ENCODE measurements at places on chromosomes 16 and 17.

GRCh38 chr17:77274096-77274845 is 133.5 kb downstream of the SEC14L1 start:
- DNase-seq: no peak

DNA sequence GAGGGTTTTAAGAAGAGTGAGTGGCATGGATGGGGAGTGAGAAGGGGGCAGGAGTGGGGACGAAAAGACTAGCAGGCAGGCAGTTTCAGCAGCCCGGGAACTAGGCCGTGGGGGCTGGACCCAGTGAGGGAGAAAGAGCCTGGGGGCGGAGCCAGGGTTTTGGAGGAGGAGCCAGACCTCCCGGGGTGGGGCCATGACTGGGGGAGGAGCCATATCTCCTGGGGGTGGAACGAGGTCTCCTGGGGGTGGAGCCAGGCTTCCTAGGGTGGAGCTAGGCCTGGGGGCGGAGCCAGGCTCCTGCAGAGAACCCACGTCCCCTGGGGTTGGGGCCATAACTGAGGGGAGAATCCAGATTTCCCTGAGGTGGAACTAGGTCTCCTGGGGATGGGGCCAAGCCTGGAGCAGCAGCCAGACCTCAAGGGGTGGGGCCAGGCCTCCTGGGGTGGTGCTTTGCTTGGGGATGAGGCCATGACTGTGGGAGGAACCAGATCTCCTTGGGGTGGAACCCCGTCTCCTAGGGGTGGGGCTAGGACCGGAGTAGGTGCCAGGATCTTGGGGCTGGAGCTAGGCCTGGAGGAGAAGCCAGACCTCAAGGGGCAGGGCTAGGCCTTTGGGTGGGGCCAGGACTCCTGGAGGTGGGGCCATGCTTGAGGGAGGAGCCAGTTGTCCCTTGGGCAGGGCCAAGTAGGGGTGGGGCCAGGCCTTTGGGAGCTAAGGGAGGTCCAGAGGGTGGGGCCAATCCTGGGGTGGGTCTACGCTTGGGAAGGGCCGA is 41.7 kb upstream of the JPH3 start:
- peak; percentile 61 for DNase-seq

- no peak for DNase-seq
These were observed 73.4 kb upstream of the CREBBP start for GRCh38 chr16:3953728-3954410.

DNA sequence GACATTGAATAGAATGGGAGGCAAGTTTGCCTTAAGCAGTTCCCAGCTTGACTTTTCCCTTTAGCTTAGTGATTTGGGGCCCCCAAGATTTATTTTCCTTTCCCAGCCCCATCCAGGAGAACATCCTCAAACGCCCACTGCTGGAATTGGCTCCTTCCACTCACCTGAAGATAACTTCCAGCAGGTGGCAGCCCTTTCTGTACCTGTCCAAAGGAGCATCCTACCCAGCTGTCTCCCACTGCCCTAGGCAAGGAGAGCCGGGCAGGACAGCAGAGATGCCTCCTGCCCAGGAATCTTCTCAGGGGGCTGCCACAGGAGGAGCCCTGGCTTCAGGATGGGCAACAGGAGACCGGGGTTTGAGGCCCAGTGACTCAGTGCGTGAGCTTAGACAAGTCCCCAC is 6.4 kb downstream of the CACNG5 start:
- no peak for DNase-seq

DNA sequence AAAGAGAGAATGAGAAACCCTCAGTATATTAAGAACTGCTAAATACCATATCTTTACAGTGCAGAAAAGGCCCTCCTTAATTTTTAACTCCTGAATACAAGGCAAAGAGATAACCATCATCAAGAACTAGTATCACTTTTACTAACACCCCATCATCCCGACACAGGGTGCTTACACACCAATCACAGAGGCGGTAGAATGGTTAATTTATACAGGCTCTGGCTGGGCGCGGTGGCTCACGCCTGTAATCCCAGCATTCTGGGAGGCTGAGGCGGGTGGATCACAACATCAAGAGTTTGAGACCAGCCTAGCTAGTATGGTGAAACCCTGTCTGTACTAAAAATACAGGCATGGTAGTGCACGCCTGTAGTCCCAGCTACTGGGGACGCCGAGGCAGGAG is 4.2 kb downstream of the PSMD12 start:
- no peak for DNase-seq

DNA sequence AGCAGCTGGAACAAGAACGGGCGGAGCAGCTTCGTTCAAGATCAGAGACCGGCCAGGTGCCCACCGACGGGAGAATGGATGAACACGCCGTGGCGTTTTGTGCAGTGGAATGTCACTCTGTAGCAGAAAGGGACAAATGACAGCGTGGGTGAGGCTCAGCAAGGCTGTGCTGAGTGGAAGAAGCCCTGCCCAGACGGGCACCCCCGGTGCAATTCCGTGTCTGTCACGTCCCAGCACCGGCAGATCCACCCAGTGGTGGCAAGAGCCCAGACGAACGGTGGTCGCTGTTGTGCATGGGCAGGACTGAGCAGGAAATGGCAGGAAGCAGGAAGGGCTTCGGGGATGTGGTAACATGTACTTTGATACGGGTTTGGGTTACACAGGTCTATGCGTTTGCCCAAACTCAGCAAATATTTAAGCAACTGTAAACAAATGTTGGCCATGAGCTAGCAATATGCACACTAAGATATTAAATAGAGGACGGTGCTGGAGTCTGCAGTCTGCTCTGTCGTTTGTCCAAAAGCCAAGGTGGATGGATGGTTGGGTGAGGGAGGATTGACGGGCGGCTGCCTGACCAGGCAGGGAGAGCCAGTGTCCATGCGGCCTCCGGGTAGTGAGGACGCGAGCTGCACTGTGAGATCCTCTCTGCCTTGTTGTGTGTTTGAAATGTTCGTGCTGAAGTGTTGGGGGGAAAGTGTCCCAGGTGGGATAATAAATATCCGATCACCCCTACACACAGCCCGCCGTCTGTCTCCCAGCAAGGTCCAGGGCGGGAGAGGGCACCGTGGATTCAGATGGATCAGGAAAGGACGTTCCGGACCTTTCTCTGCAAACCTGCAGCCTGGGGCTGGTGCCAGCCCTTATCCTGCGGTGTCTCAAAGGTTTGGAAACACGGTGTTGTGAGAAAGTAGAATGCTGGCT is 48.4 kb downstream of the COX4I1 start:
- DNase-seq: no peak

DNA sequence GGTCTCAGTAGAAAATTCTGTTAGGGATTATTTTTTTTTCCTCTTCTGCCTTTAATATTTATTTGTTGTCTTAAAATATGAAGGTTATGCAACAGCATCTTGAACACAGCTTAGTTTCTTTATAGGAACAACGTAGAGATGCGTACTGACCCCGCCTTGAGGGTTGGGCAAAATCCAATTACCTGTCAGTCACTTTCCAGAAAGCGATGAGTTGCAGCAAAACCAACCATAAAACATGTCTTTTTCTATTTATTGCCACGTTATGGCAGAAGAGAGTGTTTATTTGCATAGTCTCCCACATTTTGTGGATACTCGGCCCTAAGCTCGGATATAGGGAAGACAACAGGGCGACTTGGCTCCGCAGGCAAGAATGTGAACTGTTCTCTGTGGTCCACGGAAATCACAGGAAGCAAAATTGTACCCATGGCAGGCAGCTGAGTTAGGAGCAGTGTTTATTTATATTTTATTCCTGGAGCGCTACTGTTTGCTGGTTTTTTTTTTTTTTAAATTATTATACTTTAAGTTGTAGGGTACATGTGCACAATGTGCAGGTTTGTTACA is 44.3 kb upstream of the CACNG5 start:
- DNase-seq: no peak

DNA sequence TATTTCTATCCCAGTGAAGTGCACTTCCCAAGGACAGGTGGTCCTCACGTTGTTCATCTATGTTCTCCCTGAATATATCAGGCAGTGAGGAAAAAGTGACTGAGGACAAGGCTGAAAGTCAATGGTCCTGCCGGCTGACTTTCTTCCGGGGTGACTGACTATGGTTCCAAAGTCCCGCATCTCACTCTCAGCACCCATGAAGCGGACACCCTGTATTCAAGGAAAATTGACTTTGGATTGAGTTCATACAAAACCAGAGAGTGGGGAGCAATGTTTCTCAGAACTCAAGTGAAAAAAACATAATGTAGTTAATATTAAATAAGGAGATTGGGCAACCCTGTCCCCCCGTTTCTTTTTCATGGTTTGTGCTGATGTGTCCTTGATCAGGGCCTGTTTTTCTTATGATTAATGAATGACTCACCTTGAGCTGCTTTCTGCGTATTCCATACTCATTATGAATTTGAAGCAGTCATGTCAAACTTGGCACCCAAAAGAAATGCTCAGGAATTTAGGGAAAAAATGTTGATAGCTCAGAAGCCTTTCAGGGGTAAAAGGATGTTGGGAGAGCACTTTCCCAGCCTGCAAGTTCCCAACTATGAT is 184.0 kb downstream of the CYLD start:
- no peak for DNase-seq

- peak; percentile 36 for DNase-seq
These were observed 10.9 kb downstream of the DYNC1LI2 start for GRCh38 chr16:66740533-66740932.

DNA sequence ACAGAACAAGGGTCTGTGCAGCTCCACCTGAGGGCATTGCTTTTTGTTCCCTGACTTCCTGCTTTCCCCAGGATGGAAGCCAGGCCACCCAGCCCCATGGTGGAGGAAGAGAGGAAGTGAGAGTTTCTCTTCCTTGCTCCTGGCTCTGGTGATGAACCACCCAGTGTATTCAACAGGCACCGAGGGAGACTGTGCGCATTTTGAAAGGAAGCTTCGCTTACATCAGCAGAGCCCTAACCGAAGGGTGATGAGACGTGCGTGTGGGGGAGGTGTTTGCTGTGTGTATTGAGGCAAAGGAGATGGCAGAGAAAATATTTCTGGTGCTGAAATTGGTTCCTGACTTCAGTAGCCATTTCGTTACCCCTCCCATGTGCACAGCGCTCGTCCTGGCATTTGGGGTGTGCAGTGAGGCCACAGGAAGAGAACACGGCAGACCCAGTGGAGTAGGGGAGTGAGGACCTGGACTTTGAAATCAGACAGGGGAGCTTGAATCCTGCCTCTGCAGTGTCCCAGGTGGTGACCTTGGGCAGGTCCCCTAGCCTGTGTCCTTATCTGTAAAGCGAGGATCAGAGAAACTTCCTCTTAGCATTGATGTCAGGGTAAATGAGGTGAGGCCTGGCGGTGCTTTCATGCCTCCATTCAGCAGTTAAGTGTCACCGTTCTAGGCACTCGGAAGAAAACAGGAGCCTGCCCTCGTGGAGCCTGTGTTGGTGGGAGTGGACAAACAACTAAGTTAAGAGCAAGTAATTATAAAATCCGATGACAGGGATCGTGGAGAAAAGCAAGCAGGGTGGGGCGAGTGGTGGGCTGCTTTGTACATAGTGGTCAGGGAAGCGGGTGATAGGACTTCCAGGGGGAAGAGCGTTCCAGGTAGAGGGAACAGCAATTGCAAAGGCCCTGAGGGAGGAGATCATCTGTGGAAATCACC is 7.4 kb downstream of the CMIP start:
- peak; percentile 88 for DNase-seq

DNA sequence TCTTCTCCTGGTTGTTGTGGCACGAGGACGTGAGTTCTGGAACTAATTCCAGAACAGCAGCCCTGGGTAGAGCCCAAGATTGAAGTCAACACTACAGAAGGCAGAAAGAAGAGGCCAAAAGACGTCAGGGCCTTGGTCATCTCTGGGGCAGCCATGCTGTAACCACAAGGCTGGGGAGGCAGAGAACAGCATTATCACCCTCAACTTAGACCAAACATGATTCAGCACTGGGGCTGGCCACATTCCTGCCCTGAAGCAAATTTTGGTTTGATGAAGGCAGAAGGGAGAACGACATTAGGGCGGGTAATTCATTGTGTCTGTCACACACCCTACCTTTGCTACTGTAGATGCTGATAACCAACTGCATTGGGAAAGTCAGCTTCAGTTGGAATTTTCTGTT is 9.7 kb upstream of the ALOX15B start:
- no peak for DNase-seq

DNA sequence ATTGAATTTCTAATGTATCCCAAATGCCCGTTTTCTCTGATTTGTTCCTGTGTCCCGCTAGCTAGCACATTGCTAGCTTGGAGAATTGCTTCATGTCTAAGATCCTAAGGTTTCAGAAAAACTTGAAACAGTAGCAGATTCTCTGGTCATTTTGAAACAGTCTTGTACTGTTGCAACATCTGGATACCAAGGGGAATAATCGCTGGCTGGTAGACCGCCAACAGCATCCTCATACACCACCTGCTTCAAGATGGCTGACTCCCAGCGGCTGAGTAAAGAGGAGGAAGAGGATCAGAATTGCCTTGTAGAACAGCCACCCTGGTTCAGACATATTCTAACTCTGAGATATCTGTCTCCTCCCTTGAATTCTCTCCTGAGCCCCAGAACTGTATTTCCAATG is 226.7 kb upstream of the ELAC2 start:
- no peak for DNase-seq

DNA sequence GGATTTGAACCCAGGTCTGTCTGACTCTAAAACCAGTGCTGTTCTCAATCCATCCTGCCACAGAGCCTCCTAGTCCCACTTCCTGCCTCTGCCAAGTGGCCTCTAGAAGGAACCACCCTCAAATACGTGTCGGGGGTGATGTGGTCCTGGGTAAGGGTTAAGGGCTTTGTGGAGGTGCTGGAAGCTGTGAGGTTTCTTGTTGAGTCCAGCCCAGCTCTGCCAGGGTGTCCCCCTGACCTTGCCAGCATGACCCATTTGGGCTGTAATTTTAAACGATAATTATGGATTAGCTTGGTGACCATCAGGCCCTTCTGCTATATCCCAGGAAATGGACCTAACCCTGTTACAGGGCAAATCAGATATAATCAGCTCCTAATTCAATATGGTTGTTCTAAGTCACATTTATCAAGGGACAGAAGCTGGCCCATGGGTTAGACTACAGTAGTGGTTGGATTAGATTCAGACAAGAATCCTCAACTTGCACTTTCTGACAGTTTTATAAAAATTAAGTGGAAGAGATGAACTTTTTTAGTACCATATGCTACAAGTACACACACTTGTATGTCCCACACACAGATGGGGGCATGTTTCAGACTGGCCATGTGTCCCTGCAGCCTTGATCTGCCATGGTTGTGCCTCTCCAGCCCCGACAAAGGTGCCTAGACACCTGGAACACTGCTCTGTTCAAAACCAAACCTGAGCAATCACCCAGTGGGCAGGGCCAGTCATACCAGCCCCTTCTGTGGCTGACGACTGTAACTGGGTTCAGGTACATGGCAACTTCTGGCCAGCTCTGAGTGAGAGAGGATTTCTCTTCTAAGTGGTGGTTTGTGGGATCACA is 48.0 kb downstream of the SMPD3 start:
- no peak for DNase-seq

DNA sequence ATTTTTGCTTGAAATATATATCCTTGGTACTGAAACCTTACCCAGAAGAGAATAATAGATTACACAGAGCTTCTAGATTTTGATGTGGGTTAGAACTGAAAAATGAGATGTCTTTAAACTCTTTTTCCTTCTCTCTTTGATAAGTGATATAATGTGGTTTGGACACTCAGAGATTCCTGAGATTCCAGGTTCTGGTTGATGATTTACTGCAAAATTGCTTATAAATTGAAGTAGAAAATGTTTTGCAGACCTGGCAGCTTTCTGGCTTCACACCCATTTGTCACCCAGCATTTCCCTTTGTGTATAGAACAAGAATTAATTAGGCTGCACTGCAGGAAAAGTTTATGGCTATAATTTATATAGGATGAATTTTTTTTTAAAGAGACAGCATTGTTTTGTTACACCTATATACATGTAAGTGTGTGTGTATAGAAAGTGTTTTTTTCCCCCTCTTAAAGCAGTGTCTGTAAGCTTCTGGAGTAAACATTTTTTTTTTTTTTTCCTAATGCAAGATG is 23.5 kb downstream of the AATF start:
- DNase-seq: no peak
